Ureter (tissue), 1 donor: ENCODE measurements at places on chromosomes 6 and 20.

DNA sequence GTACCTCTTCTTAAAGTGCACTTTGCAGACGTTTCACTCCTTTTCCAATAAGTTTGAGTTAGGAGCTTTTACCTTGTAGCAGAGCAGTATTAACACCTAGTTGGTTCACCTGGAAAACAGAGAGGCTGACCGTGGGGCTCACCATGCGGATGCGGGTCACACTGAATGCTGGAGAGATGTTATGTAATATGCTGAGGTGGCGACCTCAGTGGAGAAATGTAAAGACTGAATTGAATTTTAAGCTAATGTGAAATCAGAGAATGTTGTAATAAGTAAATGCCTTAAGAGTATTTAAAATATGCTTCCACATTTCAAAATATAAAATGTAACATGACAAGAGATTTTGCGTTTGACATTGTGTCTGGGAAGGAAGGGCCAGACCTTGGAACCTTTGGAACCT lies 9.9 kb upstream of the EFCAB8 start:
- no peak for DNase-seq

- no peak for DNase-seq
Measured at GRCh38 chr6:124757560-124757959, 204.7 kb upstream of the RNF217 start.

- no peak for DNase-seq
Measured at GRCh38 chr6:166251211-166251610, 57.0 kb downstream of the PRR18 start.

DNA sequence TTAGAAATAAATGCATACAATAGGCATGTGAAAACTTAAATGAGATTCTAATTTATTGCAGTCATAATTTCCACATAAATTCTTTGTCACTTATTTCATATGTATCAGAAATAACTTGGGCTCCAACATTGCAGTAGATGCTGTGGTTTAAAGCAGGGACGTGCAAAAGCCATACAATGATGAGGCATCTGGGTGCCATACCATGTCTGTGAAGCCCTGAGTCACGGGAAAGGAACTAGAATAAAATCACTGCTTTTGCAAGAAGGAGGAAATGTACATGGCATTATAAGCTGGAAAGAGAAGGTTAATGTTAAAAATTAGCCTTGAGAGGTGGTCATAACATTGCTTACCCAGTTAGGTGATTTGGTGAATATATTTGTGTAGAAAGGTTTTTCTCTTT lies 180.4 kb downstream of the SASH1 start:
- DNase-seq = no peak

- no peak for DNase-seq
Measured at GRCh38 chr6:151269321-151269995, 29.7 kb downstream of the AKAP12 start.

- DNase-seq = no peak
Measured at GRCh38 chr6:7846966-7847818, 63.4 kb downstream of the TXNDC5 start.

DNA sequence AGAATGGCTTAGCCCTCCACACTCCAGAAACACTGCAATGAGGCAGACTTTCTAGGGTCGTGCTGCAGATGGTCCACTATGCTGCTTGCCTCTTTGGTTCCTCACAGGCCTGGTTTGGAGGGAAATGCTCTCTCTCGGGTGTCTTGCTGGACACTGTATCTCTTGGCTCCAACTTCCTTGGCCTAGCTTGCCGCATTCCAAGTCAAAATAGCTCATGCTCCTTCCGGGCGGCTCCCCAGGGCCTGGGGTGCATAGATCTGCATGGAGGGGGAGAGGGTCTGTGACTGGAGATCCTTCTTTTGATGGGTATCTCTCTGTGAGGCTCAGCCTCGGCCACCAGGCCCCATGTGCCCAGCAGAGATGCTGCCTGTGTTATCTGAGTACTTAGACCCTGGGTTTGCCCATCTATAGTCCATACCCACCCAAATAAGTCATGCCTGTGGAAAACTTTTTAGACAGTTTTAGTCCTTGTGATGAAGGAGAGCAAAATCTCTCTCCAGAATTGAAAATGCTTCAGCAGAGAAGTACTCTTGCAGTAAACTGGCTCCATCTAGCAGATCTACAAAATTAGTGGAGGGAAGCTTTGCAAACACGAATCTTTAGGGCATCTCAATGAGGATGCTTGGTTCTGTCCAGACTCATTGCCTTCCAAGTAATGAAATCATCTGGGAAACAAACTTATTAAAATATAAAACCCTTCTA lies 264.1 kb upstream of the RIN2 start:
- no peak for DNase-seq

DNA sequence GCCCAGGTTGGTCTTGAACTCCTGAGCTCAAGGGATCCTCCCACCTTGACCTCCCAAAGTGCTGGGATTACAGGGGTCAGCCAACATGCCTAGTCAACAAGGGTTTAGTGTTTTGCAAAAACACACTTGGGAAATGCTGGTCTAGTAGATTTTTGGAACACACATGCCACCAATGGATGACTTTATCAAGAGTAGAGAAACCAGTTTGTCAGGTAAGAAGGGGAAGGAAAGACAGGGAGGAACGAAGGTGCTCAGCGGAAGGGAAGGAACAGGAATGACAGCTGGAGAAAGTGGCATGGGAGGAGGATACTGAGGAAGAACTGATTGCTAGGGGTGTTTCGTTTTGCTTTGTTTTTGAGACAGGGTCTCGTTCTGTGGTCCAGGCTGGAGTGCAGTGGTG lies 15.6 kb upstream of the SEC63 start:
- no peak for DNase-seq

DNA sequence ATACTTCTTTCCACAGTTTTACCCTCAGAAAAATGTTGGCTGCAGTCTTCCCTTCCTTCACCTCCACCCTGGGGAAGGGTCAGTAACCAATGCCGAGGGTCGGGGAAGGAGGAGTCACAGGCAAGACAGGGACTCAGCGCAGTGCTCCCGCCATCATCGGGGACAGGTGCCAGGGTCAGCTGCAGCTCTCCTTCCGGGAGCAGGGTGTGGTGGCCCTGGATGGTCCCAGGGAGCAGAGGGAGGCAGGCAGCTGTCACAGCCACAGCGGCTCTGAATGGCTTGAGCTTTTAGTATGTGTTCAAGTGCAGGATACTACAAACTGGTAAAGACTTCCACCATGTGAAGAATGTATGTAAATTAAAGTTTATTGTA lies 26.0 kb upstream of the PI16 start:
- no peak for DNase-seq

GRCh38 chr6:96784650-96785049 lies 52.6 kb downstream of the GPR63 start:
- no peak for DNase-seq

- no peak for DNase-seq
Measured at GRCh38 chr6:106572875-106573585, 56.3 kb downstream of the RTN4IP1 start.
